HTR-8/SVneo (cell line): ENCODE measurements at places on chromosomes 13 and 19.

- no peak for DNase-seq
Measured at GRCh38 chr19:7450243-7451223, 38.3 kb downstream of the PEX11G start.

DNA sequence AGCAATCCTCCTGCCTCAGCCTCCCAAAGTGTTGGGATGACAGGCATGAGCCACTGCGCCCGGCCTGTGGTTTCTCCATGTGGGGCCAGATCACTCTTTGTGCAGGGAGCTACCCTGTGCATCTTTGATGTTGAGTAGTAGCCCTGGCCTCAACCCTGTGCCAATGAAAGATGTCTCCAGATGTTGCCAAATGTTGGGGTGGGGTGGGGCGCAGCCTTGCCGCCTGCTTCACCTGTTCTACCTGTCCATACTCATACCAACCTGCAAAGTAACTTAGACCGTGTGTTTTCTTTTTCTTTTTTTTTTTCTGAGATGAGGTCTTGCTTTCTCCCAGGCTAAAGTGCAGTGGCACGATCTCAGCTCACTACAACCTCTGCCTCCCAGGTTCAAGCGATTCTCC lies 20.9 kb downstream of the IER2 start:
- DNase-seq, result no peak

- DNase-seq, result no peak
Measured at GRCh38 chr19:50377051-50377461, 799 bp downstream of the NR1H2 start.

GRCh38 chr13:40975441-40975840 lies 43.7 kb downstream of the ELF1 start:
- no peak for DNase-seq

GRCh38 chr13:69956839-69957238 lies 150.8 kb upstream of the ATXN8OS start:
- no peak for DNase-seq

- DNase-seq, result no peak
Measured at GRCh38 chr13:39498471-39499114, 104.4 kb downstream of the LHFPL6 start.

- no peak for DNase-seq
Measured at GRCh38 chr13:40637643-40638042, 28.8 kb downstream of the FOXO1 start.

- no peak for DNase-seq
Measured at GRCh38 chr13:50916701-50917184, 7.2 kb downstream of the RNASEH2B start.

DNA sequence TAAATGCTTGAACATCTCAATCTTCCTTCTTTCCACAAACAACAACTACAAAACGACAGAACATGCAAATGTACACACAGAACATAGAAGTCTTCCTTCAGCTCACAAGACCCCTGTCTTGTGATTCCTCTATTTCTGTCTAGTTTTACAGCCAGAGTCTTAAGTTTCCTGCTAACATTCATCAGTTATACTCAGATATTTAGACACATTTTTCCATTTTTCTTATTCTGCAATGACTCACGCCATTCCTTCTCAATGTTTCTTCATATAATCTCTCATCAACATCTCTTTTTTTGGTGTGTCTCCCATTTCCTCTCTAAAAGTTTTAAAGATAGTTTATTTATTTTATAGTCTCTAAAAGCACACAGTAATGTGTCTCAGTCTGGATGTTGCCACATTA lies 1872.9 kb upstream of the PCDH20 start:
- no peak for DNase-seq

DNA sequence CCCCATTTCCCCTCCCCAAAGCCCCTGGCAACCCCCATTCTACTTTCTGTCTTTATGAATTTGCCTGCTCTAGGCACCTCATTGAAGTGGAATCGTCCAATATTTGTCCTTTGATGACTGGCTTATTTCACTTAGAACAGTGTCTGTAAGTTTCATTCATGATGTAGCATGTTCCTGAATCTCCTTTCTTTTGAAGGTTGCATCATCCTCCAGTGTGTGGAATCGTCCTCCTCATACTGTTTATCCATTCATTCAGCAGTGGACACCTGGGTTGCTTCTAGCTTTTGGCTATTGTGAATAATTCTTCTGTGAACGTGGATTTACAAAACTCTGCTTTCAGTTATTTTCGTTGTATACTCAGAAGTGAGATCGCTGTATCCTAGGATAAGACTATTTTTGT lies 161.2 kb upstream of the RNF113B start:
- no peak for DNase-seq
